Activated CD4-positive, alpha-beta T cell treated with anti-CD3 and anti-CD28 coated beads for 4 hours (primary cell): ENCODE measurements at places on chromosomes 5 and 9.
A peak's percentile ranks its signal among the peaks of the same experiment; 100 is the strongest.

DNA sequence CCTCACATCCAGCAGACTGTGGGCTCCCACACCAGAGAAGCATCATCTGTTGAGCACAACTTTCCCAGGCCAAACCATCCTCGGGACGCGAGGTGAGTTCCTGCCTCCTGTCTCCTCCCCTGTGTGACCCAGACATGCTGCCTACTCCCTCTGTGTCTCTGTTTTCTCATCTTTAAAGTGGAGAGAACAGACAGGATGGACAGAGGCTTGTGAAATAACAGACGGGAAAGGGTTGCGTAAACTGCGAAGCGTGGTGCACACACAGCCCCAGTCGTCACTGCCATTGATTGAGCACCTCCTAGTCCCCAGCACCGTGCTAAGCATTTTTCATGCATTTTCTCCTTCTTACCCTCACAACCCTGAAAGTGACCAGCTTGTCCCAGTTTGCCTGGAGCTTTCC, 52.1 kb upstream of the LMX1B start:
- no peak for DNase-seq

- DNase-seq, result no peak
Measured at GRCh38 chr5:69261034-69261433, 26.3 kb downstream of the CDK7 start.

GRCh38 chr9:136572003-136572827, 26.4 kb upstream of the NOTCH1 start:
- DNase-seq, result no peak

DNA sequence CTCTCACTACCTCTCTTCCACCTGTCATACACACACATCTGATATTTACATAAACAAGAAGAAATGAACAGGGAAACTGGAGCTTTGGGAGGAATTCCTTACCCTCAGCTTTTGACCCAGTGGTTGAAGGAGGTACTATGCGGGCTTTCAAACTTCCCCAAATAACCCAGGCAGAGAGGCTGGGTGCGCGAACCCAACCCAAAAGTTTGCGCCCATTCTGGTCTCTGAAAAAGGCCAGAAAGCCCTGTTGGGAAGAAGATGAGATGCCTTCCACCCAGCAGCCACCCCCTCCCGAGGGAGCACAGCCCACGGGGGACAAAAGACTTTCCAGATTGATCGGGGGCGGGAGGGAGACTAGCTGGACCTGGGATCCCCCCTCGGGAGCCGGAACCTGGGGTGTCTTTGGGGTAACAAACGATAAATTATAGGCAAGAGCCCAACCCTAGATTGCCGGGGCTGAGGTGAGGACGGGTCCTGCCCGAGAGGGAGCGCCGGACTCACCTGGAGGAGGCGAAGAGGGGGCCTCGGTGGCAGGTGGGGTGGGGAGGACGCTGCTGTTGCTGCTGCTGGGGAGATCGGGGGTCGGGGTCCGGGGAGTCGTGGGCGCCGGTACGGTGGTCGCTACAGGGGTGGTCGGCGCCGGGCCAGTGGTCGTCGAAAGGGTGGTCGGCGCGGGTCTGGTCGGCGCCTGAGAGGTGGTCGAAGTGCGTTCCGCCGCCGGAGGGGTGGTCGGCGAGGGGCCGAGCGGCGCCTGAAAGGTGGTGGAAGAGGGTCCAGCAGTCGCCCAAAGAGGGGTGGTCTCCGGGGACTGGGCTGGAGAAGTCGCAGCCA, 798 bp downstream of the MEGF9 start:
- DNase-seq, result peak; percentile 17

- no peak for DNase-seq
Measured at GRCh38 chr5:4246447-4246846, 650.8 kb downstream of the IRX1 start.

DNA sequence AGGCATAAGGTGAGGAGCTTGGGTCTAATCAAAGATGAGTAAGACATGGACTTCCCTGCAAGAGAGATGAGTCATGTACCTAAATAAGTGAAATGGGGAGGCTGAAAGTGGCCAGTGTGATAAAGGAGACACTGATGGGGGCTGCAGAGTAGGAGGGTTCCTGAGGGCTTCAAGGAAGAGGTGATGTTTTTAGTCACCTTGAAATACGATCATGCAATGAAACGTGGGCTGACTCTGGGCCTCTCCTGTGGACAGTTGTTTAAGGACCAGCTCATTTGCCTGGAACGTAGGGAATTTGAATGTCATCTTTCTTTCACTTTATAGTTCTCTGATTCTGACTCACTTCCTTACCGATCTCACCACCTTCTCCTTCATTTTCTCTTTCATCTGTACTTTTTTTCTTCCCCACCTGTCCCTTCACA, 49.6 kb upstream of the CPLX2 start:
- DNase-seq, result no peak

DNA sequence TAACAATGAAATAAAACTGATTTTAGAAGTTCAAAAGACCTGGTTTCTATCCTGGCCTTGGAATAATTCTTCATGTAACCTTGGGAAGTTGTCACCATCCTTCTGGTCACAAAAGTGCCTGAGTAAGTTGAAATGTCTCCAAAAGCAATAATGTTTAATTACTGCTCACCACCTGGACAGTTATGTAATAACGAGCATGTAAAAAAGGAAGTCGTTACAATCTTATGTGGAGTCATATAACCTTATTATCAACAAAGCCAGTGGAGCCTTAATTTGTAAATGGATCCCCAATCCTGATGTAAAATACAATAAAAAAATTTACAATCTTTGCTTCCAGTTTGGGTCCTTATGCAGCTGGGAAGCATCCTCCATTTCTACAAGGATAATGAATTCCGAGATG, 64.2 kb upstream of the GPR151 start:
- DNase-seq, result no peak

DNA sequence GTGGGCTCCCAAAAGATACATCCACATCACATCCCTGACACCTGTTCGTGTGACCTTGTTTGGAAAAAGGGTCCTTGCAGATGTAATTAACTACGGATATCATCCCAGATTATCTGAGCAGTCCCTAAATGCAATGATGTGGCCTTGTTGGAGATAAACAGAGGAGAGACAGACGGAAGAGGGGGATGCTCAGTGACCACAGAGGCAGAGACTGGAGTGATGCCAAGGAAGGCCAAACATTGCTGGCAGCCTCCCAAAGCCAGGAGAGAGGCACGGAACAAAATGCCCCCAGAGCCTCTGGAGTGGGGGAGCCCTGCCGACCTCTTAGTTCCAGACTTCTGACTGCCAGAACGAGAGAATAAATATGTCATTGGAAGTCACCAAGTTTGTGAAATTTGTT, 15.0 kb upstream of the VAV2 start:
- DNase-seq, result no peak

- no peak for DNase-seq
Measured at GRCh38 chr9:82970359-82970758, 92.6 kb downstream of the RASEF start.

DNA sequence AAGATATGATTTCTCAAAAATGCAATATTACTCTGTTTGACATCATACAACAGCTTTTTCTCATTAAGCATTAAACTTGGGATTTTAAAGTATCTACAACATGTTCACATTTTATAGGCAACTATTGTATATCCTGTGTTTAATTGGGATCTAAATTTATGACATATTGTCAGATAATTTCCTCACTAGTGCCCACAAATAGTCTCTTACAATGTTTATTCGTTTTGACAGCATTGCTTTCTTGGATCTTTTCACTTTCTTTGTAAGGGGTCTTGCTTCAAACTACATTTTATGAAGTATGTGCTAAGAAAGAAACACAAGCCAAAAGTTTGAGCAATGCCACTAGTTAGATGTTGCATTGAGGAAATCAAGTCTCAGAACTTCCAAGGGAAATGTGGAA, 285.1 kb downstream of the TMEM167A start:
- no peak for DNase-seq

- DNase-seq, result no peak
Measured at GRCh38 chr5:150778088-150778516, 455 bp upstream of the SMIM3 start.

- DNase-seq, result no peak
Measured at GRCh38 chr5:123444016-123444415, 20.8 kb upstream of the CEP120 start.
